Keratinocyte (primary cell): ENCODE measurements at places on chromosomes 6 and 20.

DNA sequence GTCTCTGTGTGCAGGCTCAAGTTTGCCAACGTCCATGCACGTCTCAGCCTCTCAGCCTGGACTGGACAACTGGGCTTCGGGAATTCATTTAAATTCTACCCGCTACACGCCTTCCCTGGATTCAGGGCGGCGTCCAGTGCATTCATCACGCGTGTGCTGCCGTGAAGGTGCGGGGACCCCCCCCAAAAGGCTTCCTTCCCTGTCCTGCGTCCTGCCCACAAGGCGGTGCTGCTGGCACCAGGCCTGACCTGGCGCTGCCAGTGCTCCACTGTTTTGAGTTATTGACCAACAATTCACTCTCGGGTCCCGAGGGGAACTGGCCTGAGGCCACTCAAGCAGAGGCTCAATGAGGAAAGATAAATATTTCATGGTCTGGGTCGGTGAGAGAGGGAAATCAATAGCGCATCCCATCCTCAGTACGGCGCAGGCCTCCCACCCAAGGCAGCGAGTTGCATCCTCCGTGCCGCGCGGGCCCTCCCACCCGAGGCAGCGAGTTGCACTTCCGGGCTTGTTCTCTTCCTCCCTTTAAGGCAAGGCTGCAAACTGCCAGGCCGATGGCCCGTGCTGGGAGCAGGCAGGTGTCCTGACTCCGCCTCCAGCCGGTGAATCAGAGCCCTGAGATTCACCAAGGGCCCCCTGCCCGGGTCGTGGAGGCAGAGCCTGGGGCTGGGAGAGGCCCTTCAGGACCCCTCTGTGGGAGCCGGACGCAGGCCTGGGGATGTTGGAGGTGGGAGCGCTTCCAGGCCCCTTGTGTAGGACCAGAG, 22.8 kb upstream of the BHLHE23 start:
- no peak for DNase-seq

DNA sequence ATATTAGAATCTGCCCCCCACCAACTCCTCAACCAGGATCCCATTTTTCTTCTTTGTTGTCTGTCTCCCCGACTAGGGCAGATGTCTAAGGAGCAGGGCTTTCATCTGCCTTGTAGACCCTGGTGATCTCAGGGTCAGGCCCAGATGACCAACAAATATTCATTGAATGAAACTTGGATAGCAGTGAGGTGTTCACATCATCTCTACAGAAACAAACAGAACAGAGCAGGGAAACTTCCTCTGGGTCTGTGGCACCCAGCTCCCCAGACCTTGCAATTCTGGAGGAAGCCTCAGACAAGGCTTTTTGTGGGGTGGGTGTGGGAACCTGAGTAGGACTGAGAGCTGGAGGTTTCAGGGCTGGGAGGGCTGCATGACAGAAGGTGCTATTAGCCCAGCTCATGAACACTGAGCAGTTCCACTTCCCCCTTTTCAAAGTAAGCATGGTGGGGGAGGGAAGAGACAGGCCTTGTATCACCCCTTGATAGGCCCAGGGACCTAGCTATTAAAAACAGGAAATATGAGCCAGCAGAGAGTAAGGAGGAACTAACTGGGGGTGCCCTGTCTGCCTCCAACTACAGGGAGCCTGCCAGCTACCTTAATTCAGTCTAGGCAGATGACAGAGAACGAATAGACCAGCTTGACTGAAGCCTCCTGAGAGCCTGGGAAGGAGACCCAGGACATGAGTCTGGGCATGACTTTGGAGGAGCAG, 37.3 kb upstream of the TOP1 start:
- no peak for DNase-seq

DNA sequence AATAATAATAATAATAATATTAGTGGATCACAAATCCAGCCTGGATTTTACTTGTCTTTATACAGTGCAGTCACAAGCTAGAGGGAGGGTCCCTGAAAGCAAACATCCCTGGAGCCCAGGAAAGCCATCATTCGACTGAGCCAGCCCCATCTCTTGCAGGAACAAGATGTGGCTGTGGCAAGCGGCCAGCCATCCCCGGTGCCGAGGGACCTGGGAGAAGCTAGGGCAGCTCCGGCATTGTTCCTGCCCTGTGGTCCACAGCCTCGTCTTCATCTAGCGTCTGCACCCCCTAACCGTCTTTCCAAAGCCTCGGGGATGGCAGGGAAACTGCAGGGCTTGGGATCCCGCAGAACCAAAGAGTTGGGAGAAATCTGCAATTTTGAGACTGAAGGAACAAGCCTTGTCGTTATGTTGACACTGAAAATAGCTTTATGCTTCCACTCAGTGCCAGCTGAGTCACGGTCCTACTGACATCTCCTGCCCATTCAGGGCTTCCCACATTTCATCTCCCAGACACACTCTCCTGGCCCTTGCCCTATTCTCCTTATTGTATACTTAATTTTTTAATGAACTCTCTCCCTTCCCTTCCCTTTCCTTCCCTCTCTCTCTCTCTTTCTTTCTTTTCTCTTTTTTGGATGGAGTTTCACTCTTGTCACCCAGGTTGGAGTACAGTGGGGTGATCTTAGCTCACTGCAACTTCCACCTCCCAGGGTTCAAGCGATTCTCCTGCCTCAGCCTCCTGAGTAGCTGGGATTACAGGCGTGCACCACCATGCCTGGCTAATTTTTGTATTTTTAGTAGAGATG, 62.5 kb upstream of the ZNFX1 start:
- no peak for DNase-seq

DNA sequence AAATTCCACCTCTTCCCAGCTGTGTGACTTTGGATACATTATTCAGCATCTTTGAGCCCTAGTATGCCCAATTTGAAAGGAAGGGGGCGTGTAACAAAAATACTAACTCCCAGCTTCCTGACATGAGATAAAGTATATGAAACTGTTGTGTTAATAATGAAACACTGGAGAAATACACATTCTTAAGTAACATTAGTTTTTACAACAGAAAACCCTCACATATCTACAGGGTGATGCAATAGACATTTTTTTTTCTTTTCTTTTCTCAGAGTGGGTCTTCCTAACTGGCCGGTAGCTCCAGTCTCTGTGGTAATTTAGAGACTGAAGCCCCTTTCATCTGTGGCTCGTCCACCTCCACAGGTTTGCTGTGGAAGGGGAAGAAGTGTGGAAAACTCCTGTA, 79.5 kb downstream of the CD83 start:
- no peak for DNase-seq

GRCh38 chr6:53944091-53944490, 149.3 kb downstream of the LRRC1 start:
- DNase-seq = no peak

GRCh38 chr6:64672651-64673050, 1034.4 kb downstream of the EYS start:
- no peak for DNase-seq

- no peak for DNase-seq
Observed at GRCh38 chr20:15482525-15482924, 1090.7 kb downstream of the KIF16B start.
